HCT116 (cell line): ENCODE measurements at places on chromosomes 16 and 17. TPM values are rescaled to one million over a fixed set of nuclear protein-coding genes. Genes with fewer than 3 reads are reported as not detected.

ENKD1 gene
- 16.8 TPM for total RNA-seq

GAST gene
- total RNA-seq: not detected

MAP2K6 gene
- 0.22 TPM for total RNA-seq

SOCS1 gene
- total RNA-seq: 4.9 TPM

ABCA8 gene
- total RNA-seq: 0.44 TPM

NETO2 gene
- 10.3 TPM for total RNA-seq
